ENCODE measurements at places on chromosomes 2 and 18.

DNA sequence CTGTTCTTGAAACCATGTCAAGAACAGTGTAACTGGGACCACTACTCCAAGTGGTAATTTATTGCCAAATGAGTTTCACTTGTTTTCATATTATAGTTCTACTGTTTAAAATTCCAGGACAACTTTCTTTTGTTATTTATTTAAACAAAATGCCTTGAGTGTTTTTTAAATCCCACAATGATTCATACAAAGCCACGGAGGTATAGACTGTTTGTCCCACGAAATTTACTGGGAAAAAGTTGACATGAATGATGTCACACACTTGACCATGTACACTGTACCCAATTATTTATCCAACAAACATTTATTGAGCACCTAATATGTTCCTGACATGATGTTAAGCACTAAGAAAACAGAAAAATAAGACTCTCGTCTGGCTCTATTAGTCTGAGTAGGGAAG lies 243.9 kb upstream of the SIX2 start:
- H3K27ac ChIP-seq = no peak overlapping the region
- no peak for DNase-seq
- H3K36me3 ChIP-seq = no peaks in the 10 kb centered on the region
- H3K4me3 ChIP-seq = no peak overlapping the region
- H3K4me1 ChIP-seq = no peaks in the 10 kb centered on the region

DNA sequence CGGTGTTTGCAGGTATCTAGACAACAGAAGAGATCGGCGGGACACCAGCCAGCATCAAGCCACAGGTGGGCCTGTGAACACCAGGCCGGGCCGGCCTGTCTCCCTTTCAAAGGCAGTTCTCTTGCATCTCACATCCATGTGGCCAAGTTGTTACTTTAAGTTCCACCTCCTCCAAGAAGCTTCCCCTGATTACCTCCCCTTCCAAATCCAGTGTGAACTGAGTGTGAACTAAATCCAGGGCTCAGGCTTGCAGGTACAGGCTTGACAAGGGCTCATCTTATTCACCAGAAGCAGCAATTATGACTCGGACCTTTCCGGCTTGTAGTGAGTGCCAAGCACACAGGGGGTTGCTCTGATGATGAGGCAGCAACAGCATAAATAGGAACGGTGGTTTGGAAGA lies 3.9 kb downstream of the CRACDL start:
- H3K27ac ChIP-seq = no peak overlapping the region
- H3K4me3 ChIP-seq = no peak overlapping the region
- no peak for DNase-seq
- H3K36me3 ChIP-seq = no peaks in the 10 kb centered on the region
- no peaks in the 10 kb centered on the region for H3K27me3 ChIP-seq
- H3K4me1 ChIP-seq = no peaks in the 10 kb centered on the region

- H3K27ac ChIP-seq = peak overlapping the region; percentile 67
- no peaks in the 10 kb centered on the region for H3K27me3 ChIP-seq
- H3K4me1 ChIP-seq = peaks cover 16% of the 10 kb centered on the region
- H3K4me3 ChIP-seq = peak overlapping the region; percentile 8
Observed at GRCh38 chr2:168030862-168031624, 216.4 kb downstream of the STK39 start.

- no peaks in the 10 kb centered on the region for H3K36me3 ChIP-seq
- no peaks in the 10 kb centered on the region for H3K4me1 ChIP-seq
- H3K27me3 ChIP-seq = no peaks in the 10 kb centered on the region
- DNase-seq = no peak
Observed at GRCh38 chr2:54960164-54960563, 90.1 kb downstream of the RTN4 start.

DNA sequence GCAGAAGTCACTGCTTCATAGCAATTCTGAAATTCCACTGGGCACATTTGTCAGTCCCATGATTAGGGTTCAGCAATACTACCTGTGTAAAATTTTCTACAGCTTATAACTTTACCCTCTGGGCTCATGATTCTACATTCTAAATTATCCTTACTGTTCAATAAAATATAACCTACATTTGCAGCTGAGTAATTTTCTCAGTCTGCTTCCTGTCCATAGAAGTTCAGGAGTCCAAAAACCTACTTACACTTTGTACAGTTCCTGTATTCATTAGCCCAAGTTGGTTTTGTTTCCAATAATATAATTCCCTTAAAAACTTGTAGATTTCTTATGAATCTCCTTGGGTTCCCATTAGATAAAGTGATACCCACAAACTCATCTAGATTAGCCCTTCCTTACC lies 295.3 kb downstream of the SP3 start:
- no peak for DNase-seq
- H3K27me3 ChIP-seq = no peaks in the 10 kb centered on the region
- no peaks in the 10 kb centered on the region for H3K36me3 ChIP-seq
- no peak overlapping the region for H3K4me3 ChIP-seq
- no peaks in the 10 kb centered on the region for H3K4me1 ChIP-seq

- H3K36me3 ChIP-seq = no peaks in the 10 kb centered on the region
- peaks cover 21% of the 10 kb centered on the region for H3K27me3 ChIP-seq
- DNase-seq = no peak
Observed at GRCh38 chr2:120421830-120422175, 75.9 kb downstream of the INHBB start.

DNA sequence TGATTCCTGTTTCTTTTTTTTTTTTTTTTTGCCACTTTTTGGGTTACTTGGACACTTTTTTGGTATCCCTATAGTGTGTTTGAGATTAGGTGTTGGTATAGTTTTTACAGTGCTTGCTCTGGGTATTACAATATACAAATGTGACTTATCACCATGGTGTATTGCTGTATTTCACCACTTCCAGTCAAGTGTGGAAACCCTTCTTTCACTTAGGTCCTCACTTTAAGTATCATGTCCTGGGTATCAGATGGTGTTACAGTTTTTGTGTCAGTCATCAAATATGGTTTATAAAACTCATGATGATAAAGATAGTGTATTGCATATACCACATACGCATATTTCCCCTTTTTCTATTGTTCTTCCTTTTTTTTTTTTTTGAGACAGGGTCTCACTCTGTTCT lies 1.8 kb downstream of the ATP9B start:
- 0 out of 2 replicates have a peak, but pooled peaks cover 6% of the 10 kb centered on the region for H3K4me1 ChIP-seq
- H3K27me3 ChIP-seq = no peaks in the 10 kb centered on the region
- no peak for DNase-seq
- no peaks in the 10 kb centered on the region for H3K36me3 ChIP-seq
- H3K4me3 ChIP-seq = no peak overlapping the region

GRCh38 chr2:148548716-148549400 lies 95.7 kb upstream of the EPC2 start:
- H3K4me1 ChIP-seq = peaks cover 9% of the 10 kb centered on the region
- H3K4me3 ChIP-seq = no peak overlapping the region
- no peak overlapping the region for H3K27ac ChIP-seq
- no peaks in the 10 kb centered on the region for H3K36me3 ChIP-seq

GRCh38 chr2:219627103-219628100 lies at the start of gene SLC4A3:
SLC4A3 (plus strand) TSS chr2:219627630; CDS start chr2:219627993, 363 bp downstream.
- H3K36me3 ChIP-seq = no peaks in the 10 kb centered on the region
- no peak within 1 kb of the TSS for H3K27ac ChIP-seq
- no peaks in the 10 kb centered on the region for H3K4me1 ChIP-seq
- peak; percentile 16 for DNase-seq

DNA sequence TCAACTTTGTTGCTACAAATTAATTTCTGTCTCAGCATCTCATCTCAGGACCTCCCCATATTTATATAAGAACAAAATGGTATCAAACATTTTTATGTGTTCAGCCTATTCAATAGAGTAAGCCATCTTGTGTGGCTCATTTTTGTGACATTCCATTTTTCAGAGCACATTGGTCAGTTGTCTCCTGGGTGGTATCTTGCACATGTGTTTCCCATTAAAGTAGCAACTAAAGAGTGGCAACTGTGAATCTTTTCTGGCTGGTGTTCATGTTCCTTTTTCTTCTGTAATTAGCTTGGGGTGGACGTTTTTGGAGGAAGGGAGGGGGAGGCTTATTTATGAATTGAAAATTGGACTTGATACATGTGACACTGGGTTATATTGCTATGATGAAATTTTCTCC lies 45.4 kb upstream of the EFEMP1 start:
- H3K27ac ChIP-seq = no peak overlapping the region
- H3K27me3 ChIP-seq = no peaks in the 10 kb centered on the region
- DNase-seq = no peak
- H3K4me3 ChIP-seq = no peak overlapping the region
- H3K36me3 ChIP-seq = no peaks in the 10 kb centered on the region

DNA sequence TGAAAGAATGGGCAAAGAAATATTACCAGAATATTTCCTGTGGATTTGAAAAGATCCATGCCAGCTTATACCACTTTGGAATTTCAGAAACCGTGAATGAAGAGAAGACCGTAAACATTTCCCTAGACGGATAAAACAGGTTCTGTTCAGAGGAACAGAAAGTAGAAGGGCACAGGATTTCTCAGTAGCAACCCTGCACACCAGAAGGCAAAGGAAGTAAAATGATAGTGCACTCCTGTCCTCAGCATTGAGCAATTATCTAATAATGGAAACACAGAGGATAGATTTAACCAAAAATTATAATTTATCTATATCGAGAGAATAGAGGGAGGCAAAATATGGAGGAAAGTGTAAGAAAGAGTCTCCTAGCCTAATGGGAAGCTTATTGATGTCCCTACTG lies 87.0 kb upstream of the ITGA6 start:
- no peak overlapping the region for H3K4me3 ChIP-seq
- no peak for DNase-seq
- 0 out of 2 replicates have a peak, but pooled peaks cover 5% of the 10 kb centered on the region for H3K4me1 ChIP-seq
- no peaks in the 10 kb centered on the region for H3K27me3 ChIP-seq
- H3K36me3 ChIP-seq = no peaks in the 10 kb centered on the region

DNA sequence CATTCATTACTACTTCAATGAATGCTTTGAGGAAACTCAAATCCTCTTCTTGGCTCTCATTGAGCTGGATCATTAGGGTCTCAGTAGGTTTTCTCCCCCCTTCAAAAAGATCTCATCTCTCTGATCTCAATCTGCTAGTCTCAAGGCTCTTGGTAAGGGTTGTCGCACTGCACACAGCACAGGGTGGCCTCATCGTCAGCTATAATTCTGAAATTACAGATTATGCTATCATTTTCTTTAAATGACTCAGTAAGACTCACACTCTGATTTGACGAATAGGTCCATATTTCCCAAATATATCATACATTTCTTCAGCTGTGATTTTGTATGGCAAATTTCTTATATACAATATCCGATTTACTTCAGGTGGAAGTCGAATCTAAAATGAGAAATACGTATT lies 2.3 kb downstream of the SF3B6 start:
- H3K4me1 ChIP-seq = peaks cover 13% of the 10 kb centered on the region
- no peak overlapping the region for H3K27ac ChIP-seq
- H3K36me3 ChIP-seq = no peaks in the 10 kb centered on the region
- DNase-seq = no peak
- H3K27me3 ChIP-seq = no peaks in the 10 kb centered on the region
- no peak overlapping the region for H3K4me3 ChIP-seq

GRCh38 chr2:157327621-157328500 lies 2.2 kb upstream of the ERMN start:
- no peak overlapping the region for H3K4me3 ChIP-seq
- no peaks in the 10 kb centered on the region for H3K36me3 ChIP-seq
- no peak overlapping the region for H3K27ac ChIP-seq
- peak; percentile 81 for DNase-seq

- no peak for DNase-seq
- H3K27ac ChIP-seq = no peak overlapping the region
- no peaks in the 10 kb centered on the region for H3K4me1 ChIP-seq
- peaks cover 3% of the 10 kb centered on the region for H3K36me3 ChIP-seq
Observed at GRCh38 chr2:169803480-169803879, 4.8 kb downstream of the SSB start.

DNA sequence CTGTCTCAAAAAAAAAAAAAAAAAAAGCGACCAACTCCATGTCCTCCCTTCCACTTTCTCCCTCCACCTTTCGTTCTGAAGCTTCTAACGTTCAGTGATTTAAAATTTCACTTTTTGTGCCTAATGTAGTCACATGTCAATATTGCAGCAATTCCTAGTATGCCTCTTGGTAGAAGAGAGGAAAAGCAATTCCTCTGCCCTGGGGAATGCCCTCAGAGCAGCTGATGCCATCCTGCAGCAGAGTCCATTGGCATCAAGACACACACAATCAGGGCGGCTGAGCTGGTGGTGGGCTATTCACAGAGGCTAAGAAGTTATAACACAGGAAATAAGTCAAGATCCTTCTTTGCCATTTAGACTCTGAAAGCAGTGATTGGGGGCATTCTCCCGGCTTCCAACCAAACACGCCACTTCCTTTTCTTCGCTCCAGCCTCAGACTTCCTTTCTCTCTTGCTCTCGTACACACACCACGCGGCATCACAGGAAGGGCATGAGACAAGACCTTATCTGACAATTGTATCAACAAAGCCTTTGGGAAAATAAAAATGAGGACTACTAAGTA lies 71.9 kb downstream of the MOGAT1 start:
- no peak overlapping the region for H3K4me3 ChIP-seq
- no peaks in the 10 kb centered on the region for H3K36me3 ChIP-seq
- H3K27me3 ChIP-seq = no peaks in the 10 kb centered on the region
- no peak overlapping the region for H3K27ac ChIP-seq
- no peak for DNase-seq

GRCh38 chr2:178478439-178479274 lies at the start of gene FKBP7:
FKBP7 (minus strand) TSS chr2:178478600; CDS start chr2:178478499, 101 bp downstream.
- H3K36me3 ChIP-seq = no peaks in the 10 kb centered on the region
- peaks cover 25% of the 10 kb centered on the region for H3K4me1 ChIP-seq
- H3K27ac ChIP-seq = peak within 1 kb of the TSS; percentile 85
- peak within 1 kb of the TSS; percentile 73 for H3K4me3 ChIP-seq
- no peaks in the 10 kb centered on the region for H3K27me3 ChIP-seq

DNA sequence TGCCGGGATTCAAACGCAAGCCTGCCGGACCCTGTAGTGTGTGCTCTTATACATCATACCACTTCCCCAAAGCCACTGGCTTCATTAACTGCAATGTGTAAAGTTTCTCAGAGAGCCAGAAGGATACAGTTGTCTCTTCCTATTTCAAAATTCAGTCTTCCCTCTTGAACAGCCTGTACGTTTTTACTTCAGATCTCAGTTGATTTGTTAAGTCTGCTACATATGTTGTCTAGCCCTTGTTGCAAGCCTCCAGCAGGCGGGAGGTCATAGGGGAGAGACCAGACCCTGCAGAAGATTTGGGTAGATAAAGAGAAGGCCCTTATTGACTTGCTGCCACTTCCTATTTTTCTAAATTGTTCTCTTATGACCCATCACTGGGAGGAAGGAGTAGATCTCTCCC lies 56.2 kb downstream of the ARHGEF33 start:
- DNase-seq = no peak
- H3K4me3 ChIP-seq = no peak overlapping the region
- no peaks in the 10 kb centered on the region for H3K36me3 ChIP-seq
- no peaks in the 10 kb centered on the region for H3K4me1 ChIP-seq
- no peaks in the 10 kb centered on the region for H3K27me3 ChIP-seq

- H3K4me1 ChIP-seq = no peaks in the 10 kb centered on the region
- H3K27ac ChIP-seq = no peak overlapping the region
- H3K4me3 ChIP-seq = no peak overlapping the region
Observed at GRCh38 chr18:76354348-76354747, 140.7 kb downstream of the ZNF516 start.

DNA sequence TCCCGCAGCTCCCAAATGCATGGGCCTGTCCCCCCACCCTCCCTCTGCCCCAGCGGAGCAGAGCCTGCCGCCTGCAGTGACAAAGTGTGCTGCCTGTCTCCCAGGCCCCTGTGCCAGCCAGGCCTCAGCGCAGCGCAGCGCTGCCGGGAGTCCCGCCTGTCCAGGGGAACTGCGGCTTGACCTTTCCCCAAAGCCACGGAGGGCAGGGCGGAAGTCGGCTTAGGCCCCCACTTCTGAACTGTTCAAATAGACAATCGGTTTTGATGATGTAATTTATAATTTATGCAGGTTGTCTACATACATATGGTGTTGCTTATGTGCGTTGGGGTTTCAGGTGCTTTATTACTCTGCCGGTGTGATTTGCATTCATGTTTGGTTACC lies 7.1 kb downstream of the GBX2 start:
- no peaks in the 10 kb centered on the region for H3K36me3 ChIP-seq
- no peaks in the 10 kb centered on the region for H3K4me1 ChIP-seq
- no peak overlapping the region for H3K27ac ChIP-seq

Measured in MM.1S (cell line).